Vagina (tissue), 2 donors: ENCODE measurements at places on chromosomes 4 and X.

DNA sequence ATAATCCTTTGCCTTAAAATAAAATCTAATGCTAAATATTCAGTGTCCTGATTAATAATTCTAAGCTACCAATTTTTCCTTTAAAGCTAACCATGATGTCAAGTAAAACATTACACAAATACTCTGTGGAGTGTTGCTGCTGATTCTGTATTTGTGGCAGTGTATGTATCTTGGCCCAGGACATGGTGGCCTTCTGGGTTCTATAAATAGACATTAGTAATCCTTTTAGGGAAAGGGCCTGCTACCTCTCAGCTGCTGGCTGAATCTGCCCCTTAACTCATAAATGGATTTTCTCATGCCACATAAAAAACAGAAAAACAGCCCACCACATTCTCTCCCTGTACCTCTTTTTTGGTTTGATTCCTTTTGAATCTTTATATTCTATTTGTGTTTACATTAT is 1.2 kb upstream of the XK start:
- DNase-seq = no peak

GRCh38 chrX:72308566-72309296 is 3.0 kb upstream of the CITED1 start:
- DNase-seq = no peak

DNA sequence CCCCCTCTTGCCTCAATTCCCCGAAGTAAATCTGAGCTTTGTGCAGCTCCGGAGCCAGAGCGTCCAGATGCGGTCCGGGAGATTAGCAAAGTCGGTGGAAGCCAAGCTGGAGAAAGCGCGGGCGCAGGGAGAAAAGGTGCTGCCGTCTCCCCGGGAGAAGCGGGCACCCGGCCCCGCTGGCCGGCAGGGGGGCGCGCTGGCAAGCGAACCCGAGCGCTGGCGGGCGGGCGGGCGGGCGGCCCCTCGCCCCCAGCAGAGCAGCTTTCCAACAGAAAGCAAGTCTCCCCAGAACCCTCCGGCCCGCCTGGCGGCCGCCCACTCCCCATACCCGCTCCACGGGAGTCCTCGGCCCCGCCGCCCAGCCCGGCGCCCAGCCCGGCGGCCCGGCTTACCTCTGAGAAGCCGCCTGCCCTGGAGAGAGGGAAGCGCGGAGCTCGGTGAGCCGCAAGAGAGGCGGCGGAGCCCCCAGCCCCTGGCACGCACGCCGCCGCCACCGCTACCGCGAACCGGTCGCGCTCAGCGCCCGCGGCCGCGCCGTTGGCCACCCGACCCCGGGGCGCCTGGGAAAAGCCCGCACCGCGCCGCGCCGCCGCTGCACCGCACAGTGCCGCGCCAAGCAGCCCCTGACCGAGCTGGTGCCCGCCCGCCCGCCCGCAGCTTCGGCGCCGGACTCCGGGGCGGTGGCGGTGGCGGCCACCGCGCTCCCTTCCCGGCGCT is 529 bp upstream of the CITED1 start:
- DNase-seq = no peak

DNA sequence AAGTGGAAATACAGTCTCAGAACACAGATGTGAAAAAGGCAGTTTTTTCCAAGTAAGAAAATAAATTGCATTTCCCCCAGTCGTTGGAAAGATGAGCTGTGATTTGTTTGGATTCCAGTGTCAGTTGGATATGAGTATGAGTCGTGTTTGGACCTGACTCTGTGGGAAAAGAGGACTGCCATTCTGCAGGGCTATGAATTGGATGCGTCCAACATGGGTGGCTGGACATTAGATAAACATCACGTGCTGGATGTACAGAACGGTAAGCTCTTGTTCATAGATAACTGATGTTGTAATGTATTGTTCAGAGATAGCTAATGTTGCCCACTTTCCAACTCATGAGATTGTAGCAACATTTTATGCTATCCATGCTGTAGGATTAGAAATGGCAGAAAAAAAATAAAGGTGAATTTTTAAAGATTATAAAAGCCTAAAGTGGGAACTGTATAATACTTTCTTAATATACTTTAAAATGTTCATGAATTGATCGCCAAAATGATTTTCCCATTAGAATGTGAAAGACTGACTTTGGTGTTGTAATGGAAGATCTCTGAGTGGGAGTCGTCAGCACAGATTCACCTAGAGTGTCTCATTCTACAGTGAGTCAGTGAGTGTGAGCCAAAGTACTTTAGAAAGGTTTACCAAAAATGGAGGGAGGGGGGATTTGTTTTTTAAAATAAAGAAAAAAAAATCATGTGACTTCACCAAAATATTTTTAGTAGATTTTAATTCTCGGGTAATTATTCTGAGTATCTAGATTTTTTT is 178.7 kb downstream of the DCTD start:
- no peak for DNase-seq

DNA sequence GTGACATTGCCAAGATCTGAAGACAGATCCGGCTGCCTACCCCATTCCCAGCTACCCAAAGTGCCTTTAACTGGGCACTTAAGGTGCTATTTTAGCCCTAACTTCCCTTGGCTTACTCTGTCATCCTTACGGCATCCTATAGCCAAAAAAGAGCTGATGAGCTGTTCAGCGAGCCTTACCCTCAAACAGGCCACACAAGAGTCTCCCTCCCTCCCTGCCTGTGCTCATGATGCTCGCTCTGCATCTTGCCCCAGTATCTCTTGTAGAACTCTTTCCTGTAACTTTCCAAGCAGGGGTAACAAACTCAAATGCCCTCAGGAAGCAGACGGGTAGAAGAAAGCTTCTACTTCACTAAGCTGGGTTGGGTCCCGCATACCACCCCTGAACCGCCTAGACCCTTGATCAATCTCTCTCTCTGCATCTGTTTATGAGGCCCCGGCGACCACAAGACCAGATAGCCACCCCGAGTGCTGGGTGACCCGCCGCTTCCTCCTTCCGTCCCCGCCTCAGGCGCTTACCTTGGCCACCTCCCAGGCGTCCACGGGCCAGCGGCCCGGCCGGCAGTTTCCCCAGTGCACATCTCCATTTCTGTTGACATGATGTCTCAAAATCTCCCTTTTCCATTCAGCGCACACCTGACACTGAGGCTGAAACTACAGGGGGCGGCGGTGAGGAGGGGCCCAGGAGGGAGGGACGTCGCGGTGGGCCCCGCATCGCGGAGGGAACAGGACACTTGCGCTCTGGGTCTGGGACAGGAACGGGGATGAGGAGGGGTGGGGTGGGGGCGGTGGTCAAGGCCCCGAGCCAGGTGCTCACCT is 663 bp downstream of the CXorf38 start:
- DNase-seq = no peak

GRCh38 chr4:33134366-33134765 is 2414.2 kb downstream of the PCDH7 start:
- DNase-seq = no peak

- no peak for DNase-seq
Measured at GRCh38 chr4:32525420-32525819, 1805.3 kb downstream of the PCDH7 start.

- DNase-seq = no peak
Measured at GRCh38 chrX:25869761-25870160, 268.4 kb upstream of the MAGEB18 start.

DNA sequence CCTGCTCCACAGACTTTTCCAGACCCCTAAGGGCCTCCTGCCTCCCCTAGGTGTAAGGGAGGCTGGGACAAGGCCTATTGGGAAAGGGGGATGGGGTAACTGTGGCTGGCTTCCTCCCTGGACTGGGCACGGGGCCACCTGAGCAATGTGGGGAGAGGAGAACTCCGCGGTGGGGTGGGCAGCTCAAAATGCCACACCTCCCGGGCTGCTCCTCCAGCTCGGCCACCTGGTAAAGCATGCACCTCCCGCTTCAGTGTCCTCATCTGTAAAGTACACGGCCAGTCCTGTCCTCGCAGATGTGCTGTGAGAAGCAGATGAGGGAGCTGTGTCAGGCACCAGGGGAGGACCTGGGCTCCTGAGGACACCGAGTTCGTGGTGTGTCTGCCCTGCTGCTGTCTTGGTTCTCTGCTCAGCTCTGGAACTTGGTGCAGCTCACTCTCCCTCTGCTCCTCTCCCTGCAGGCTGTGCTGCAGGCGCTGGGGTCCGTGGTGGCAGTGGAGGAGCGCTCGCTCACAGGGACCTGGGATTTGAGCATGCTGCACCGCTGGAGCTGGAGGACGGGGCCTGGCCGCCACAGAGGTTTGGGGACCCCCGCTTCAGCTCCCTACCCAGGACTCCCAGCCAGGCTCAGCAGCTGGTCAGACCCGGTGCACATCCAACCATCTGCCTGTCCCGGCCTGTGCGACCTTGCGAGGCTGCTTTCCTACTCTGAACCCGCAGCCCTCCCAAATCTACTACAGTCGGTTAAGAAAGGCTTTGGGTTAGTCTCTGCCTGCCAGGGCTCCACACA is 20.8 kb upstream of the MRFAP1 start:
- no peak for DNase-seq

GRCh38 chrX:69616457-69617203 is 717 bp downstream of the EDA start:
- DNase-seq = no peak

DNA sequence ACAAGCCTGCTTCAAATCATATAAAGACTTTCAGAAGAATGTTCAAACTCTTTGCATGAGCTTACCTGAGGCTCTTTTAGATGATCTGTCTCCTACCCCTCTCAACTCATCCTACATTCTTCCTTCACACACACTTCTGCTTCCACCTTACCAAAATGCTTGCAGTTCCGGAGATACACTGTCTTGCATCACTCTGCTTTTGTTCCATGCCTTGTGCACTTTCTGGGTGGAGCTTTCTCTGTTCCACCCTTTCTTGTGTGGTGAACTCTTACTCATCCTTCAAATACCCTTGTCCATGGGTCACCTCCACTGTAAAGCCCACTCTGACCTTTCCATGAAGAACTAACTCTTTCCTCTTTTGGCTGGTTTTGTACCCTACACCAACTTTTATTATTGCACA is 18.4 kb upstream of the MGST2 start:
- DNase-seq = no peak

DNA sequence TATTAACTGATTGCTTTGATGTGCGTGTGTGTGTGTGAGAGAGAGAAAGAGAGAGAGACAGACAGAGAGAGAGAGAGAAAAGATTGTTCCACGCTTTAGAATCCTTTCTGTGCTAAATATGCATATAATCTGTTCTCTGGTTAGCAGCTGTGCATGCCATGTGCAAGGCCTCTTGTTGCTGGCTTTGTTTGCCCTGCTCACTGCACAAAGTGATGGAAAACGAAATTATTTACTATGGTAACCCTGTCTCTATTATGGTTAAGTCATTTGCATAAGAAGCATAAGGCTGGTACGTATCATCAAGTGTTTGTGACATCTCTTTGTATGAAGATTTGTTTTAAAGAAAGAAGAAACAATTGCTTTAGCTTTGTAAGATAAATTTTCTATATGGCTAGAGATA is 190.2 kb upstream of the POF1B start:
- DNase-seq = no peak

GRCh38 chrX:97326456-97326855 is 442.7 kb downstream of the RPA4 start:
- no peak for DNase-seq

DNA sequence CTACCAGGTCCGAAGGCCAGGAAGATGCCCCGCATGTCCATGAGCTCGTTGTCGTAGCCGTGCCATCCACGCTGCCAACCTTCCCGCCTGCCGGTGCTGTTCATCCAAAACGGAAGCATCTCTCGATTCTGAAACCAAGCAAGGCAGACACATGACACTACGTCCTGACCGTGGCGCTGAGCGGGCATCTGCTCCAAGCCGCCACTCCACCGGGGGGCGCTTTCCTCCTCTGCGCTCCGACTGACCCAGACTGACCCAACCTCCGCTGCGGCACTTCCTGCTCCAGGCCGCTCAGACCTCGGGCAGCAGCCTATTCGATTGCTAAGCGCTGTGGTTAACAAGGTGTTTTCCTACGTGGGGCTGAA is 120.5 kb downstream of the ENPP6 start:
- no peak for DNase-seq

GRCh38 chr4:36919721-36920120 is 324.8 kb upstream of the NWD2 start:
- no peak for DNase-seq

DNA sequence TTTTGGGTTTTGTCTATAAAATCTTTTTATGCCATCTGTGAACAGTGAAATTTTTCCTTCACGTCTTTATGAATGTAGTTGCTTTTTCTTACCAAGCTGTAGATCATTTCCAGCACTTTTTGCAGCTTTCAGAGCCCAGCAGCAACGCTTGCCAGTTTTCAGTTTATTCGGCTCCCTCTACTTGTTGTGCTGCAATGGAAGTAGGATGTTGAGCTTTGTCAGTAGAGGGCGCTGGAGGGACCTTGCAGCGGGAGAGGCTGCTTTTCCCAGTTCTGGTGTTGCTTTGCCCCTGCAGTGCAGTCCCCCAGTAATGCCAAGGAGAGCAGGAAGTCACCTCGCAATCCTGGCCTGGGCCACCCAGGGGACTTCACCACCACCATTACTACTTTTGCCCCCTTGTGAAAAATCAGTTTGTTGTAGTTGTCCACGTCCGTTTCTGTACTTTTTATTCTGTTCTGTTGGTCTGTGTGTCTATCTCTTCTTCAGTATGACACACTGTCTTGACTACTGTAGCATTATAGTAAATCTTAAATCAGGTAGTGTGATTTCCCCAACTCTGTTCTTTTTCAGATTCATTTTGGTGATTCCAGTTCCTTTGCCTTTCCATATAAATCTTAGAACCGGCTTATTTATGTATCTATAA is 21.8 kb downstream of the CMC4 start:
- DNase-seq = no peak

DNA sequence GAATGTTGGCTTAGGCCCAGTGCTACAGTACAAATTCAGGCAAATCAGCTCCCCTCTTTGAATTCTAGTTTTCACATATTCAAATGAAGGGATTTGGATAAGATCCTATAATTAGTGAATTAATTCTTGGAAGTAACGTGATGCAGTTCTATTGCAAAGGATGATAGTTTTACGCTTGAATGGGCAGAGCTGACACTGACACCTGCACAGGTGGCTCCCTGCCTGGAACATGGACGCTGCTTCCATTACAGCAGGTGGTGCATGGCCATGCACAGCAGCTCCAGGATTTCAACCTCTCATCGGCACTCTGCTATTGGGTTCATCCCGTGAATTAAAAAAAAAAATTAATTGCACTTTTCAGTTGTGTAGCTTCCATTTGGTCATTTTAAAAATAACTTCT is 28.4 kb upstream of the RPS6KA6 start:
- no peak for DNase-seq

GRCh38 chrX:65644621-65645289 is 22.7 kb upstream of the MSN start:
- no peak for DNase-seq

DNA sequence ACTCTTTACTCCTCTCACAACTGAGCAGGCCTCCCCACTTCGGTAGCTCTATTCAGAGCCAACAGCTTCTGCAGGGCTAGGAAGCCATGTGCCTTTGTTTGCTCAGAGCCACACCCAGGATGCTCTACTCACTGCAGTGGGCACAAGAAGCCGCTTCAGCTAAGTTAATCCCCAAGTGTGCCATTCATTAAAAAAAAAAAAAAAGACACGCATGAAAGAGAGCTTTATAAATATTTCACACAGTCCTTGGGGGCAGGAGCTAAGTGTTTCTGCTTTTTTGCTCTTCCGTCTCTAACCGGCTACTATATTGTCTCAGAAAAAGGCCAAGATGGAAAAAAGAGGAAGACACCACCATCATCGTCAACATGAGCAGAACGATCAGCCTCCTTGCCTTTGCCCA is 8.1 kb downstream of the CRMP1 start:
- no peak for DNase-seq

GRCh38 chrX:46703980-46704379 is 54.9 kb downstream of the SLC9A7 start:
- no peak for DNase-seq
